ENCODE measurements at places on chromosomes 3 and 15.

GRCh38 chr3:963755-964154, 129.1 kb upstream of the CNTN6 start:
- no peak for DNase-seq

DNA sequence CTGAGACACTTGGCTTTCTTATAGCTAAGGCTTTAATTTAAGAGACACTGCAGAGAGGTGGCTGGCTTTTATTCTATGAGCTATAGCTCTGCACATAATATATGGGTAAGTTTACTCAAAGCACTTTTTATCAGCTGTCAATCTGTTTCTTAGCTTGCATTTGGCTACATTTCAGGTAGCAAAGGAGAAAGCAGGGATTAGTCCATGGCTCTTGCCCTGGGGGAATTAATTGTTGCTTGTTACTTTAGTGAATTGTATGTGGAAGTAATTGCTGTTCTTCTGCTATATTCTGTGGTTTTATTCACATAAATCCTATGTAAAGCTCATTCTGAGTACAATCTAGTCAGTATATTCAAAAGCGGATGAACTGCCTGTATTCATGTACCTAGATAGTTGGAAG, 14.4 kb upstream of the CCDC39 start:
- peak; percentile 20 for DNase-seq

- DNase-seq = no peak
These were observed 579.4 kb upstream of the ALCAM start for GRCh38 chr3:104787306-104787705.

DNA sequence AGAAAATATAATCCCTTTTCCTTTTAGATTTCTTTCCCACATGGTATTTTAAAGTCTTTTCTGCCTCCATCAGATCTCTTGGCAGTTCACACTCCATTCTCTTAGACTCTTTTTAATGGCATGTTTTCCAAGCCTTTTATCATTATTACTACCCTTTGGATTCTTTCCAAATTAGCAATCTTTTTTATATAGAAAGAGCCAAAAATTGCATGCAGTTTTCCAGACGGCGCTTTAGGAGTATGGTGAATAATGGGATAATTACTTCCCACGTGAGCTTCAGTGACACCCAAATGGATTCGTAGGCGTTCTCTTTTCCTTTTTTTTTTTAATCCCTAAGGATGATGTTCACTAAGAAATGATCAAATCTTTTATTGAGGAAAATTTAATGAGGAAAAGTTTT, 354.8 kb upstream of the DNAJC19 start:
- DNase-seq = no peak

GRCh38 chr15:75776065-75776423, 63.4 kb upstream of the CSPG4 start:
- DNase-seq = no peak

- no peak for DNase-seq
These were observed 4.4 kb upstream of the VPS8 start for GRCh38 chr3:184807549-184807948.

GRCh38 chr3:165827883-165828282, 9.3 kb downstream of the BCHE start:
- no peak for DNase-seq

DNA sequence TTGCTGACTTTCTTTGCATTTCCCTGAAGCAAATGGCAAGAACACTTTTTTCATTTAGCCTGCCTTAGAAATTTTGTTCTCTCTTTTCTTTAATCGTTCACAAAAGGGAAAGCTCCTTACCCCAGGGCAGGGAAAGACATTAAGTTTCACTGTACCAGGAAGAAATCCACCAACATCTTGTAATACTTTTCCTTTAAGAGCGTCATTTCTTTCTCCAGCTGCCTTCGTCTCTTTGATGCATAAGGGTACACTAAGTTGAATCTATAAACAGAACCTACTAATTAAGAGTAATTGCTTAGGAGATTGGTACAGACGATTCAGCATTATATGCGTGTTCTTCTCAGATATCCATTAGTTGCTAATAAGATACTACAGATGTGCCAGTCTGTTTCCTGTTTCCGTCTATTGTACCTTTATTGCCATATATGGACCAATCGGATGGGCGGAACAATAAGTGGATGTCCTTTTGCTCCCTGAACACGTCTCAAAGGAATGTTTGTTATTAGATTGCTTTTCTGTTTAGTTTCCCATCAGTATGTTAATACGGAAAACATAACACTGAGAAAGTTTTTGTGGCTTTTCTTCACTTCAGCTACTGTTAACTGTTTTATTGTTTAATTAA, 276.7 kb upstream of the RARB start:
- DNase-seq = no peak

DNA sequence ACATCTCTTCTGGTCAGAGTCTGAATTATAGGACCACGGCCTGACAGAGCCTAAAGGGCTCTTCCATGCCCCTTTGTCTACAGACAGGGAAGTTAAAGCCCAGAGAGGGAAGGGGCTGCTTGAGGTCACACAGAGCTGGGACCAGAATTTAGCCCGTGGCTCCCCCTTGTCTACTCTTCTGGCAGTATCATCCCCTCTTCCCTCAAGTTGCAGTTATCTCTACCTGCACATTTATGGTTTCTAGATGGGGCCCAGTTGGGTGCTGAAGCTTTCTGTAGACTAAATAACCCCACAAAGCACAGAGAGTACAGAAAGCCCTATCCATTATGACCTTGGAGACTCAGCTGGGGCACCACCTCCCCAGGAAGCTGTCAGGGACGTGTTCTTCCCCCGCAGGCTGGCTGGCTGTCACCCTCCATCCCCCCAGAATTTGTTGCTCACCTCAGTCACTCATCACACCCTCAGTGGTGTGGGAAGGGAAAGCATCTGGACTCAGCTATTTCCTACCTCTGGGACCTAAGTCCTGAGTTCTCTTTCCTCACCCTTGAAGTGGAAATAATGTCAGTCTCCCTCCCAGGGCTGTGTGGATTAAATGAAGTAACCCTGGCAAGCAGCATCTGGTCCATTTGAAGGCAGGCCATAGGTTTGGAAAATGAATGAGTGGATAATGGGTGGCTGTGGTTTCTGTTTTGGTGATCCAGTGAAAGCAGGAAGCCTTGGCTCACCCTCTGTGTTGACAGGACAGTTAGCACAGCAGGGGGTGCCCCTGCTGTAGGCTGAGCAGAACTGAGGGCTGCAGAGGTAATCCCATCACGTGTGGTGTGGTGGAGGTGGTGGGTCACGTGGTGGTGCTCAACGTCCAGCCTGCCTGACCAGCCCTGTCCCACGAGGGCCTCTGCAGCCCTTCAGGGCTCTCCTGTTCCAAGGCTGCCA, 16.3 kb downstream of the ACOX2 start:
- DNase-seq = peak; percentile 38

- no peak for DNase-seq
These were observed 37.5 kb upstream of the CLRN1 start for GRCh38 chr3:151009981-151010380.

DNA sequence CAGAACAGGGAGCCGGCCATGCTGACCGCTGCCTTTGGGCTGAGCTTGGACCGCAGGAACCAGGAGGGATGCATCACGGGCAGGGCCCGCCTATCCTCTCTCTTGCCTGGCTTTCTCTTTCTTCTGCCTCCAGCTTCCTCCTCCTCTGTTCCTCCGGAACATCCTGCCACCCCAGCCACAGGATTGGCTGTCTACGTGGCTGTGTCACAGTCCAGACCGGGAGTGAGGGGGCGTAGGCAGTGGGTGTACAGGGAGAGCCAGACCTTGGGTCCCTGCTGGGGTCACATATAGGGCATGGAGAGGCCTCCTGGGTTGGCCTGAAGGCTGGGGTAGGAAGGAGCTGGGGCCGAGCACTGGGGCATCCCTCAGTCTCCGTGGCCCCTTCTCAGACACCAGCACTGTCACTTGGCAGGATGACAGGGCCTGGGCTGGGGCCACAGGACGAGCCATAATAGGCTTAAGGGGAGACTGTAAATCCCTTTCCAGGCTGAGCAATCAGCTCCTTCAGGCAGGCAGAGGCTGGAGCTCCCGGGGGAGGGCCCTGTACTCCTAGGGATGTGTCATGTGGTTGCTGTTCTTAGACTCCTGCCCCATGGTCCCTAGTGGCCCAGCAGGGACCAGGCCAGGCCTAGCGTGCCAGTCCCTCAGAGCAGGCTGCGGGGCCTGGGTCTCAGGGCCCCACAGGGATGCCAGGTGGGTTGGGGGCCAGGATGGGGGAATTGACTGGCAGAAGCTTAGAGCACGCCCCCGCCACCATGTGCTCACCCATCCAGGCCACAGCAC, 25.4 kb downstream of the LINGO1 start:
- peak; percentile 100 for DNase-seq

DNA sequence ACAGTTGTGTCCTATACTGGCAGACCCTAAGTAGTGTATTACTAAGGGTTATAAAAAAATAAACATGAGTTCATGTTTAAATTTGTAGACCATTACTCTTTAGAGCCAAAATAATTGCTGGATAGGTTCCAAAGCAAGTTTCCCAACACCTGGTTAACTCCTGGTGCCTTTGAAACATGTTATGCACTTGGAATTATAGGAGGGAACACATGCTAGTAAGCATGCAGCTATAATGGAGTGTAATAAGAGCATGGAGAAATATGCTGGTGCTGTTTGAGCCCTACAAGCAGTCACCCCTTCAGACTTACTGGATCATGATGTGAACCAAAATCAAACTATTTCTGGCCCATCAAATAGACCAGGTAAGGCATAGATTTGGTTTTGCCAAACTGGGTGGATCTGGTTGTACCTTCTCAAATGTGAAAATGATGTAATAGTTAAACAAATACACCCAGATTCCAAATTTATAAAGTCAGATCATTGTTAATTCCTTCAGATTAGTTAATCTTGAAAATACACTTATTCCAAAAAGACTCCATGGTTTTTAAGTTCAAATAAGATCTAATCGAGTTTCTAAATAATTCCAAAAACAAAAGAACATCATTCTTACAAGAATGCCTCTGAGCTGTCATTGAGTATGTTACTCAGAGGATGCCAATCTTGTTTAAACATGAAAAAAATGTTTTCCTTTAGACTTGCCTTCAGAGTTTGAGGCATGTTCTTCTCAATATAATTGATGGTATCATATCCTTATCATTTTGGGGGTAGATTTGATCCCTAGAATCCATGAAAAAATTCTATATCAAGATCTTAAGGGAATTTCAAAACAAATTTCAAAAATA, 69.3 kb downstream of the LRRC28 start:
- no peak for DNase-seq

GRCh38 chr3:102511639-102512038, 76.8 kb downstream of the ZPLD1 start:
- DNase-seq = no peak

DNA sequence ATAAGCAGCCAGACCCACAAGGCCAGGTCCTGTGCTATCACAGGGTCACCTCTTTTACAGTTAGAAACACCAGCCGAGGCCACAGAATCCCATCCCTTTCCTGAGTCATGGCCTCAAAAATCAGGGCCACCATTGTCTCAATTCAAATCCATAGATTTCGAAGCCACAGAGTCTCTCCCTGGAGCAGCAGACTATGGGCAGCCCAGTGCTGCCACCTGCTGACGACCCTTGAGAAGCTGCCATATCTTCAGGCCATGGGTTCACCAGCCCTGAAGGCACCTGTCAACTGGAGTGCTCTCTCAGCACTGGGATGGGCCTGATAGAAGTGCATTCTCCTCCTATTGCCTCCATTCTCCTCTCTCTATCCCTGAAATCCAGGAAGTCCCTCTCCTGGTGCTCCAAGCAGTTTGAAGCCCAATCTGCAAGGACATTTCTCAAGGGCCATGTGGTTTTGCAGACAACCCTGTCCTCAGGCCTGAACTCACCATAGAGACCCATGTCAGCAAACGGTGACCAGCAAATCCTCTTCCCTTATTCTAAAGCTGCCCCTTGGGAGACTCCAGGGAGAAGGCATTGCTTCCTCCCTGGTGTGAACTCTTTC, 39.6 kb downstream of the TGM4 start:
- DNase-seq = peak; percentile 79

DNA sequence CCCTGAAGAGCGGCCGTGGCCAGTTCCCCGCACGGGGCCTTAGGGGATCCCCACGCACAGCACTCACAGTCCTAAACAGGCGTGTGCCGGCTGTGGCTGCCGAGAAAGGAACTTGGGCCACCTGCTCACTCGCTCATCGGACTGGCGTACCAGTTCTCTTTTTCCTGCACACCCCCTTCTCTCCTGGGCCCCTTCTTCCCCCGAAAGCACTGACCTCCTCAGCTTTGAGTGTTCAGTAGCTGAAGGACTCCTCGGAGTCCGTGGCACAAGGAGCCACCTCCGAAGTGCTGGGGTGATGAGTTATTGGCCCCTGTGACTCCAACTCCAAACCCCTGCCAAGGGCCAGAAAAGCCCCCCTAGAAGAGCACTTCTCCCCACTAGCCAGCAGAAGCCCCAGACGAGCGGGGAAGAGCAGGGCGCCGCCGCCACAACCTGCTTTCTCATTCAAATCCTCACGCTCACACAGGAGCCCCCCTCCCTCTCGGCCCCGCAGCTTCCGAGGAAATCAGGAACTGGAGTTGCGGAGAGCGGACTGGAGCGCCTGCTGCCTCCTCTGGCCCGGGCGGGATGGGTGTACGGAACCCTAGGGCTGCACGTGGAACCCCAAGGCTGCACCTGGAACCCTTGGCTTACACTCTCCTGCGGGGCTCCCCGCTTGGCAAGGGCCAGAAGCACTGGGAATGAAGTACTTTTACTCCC, at the start of gene PLCH1:
TSS of gene PLCH1 (minus strand) at position 446 of the 699 bp plus-strand sequence. CDS start 40,847 bp downstream, outside the sequence.
- peak; percentile 93 for DNase-seq

DNA sequence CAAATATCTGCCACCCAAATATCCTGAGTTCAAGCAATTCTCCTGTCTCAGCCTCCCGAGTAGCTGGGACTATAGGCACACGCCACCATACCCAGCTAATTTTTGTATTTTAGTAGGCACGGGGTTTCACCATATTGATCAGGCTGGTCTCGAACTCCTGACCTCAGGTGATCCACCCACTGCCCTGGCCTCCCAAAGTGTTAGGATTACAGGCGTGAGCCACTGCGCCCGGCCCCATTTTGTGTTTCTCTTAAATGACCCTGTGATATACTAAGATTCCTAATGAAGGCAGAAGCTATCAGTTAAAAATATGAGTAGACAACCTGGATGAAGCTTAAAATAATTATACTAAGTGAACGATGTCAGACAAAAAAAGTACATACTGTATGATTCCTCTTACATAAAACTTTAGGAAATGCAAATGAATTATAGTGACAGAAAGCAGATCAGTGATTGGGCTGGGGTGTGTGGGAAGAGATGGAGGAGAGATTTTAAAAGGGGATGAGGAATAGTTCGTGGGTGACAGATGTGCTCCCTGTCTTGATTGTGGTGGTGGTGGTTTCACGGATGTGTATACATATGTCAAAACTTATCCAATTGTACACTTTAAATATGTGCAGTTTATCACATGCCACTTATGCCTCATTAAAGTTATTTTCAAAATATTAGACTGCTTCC, 3.8 kb upstream of the KLHL40 start:
- DNase-seq = no peak

- DNase-seq = no peak
These were observed 78.8 kb upstream of the NSMCE3 start for GRCh38 chr15:29348336-29348914.

DNA sequence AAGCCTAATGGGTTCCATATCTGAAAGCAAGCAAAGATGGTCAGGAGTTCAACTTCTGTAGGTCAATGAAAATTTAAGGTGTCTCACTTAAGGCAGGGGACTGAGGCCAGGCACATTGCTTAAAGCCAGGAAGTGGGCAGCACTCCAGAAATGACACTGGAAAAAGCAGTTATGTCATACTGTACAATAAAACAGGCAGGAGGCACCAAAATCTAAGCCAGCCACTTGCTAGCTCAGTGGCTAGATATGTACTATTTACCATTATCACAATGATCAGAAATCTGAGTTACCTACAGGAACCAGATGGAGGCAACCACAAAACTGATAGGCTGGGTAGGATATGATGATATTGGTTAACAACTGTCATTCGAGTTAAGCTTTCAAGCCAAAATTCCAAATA, 57.3 kb downstream of the FRMD5 start:
- no peak for DNase-seq

GRCh38 chr3:81764002-81764401, 2.6 kb upstream of the GBE1 start:
- DNase-seq = no peak

- no peak for DNase-seq
These were observed 30.1 kb upstream of the XIRP1 start for GRCh38 chr3:39222462-39222861.
